CD4-positive, alpha-beta T cell (primary cell): ENCODE measurements at places on chromosomes 5 and 9.

- no peak overlapping the region for H3K4me3 ChIP-seq
- H3K27ac ChIP-seq, result no peak overlapping the region
- no peak for DNase-seq
- H3K36me3 ChIP-seq, result no peaks in the 10 kb centered on the region
- no peaks in the 10 kb centered on the region for H3K27me3 ChIP-seq
These were observed 27.1 kb upstream of the NKD2 start for GRCh38 chr5:981456-981855.

DNA sequence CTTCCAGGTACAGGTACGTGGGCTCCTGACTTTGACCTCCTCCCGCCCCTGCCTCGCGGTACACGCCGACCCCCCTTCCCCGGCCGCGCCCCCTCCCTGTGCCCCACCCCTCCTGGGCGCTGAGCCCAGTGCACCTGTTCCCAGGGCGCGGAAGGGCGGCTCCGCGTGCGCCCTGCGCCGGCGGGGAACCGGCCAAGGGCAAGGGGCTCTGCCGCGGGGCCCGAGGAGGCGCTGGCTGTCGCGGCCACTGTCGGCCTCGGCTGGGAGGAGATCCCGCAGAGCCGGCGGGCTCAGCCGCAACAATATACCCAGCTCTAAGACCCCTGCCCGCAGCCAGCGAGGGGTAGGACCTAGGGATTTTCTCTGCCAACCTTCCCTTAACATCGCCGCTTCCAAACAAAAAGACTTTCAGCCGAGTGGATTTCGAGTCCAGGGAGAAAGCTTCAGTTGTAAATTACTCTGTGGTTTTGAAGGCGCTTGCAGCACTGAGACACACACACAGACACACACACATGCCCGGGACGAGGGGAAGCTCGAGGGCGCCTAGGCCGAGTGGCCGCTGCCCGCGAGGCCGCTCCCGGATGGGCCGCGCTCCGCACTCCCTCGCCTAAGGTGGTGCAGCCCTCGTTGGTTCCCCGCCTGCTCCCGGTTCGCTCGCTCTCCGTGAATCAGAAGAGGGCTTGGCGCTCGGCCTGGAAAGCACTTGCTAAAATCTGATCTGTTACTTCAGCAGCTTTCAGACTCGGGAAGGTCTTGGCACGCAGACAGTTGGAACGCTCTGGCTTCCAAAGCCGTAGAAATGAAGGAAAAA, 1.2 kb downstream of the FGF18 start:
- no peak overlapping the region for H3K4me3 ChIP-seq
- H3K27me3 ChIP-seq, result peaks cover 24% of the 10 kb centered on the region
- H3K36me3 ChIP-seq, result no peaks in the 10 kb centered on the region
- peaks cover 22% of the 10 kb centered on the region for H3K4me1 ChIP-seq

GRCh38 chr5:37272511-37272910, 23.3 kb upstream of the CPLANE1 start:
- H3K27ac ChIP-seq, result no peak overlapping the region
- DNase-seq, result no peak
- H3K36me3 ChIP-seq, result no peaks in the 10 kb centered on the region
- no peaks in the 10 kb centered on the region for H3K27me3 ChIP-seq
- no peak overlapping the region for H3K4me3 ChIP-seq

DNA sequence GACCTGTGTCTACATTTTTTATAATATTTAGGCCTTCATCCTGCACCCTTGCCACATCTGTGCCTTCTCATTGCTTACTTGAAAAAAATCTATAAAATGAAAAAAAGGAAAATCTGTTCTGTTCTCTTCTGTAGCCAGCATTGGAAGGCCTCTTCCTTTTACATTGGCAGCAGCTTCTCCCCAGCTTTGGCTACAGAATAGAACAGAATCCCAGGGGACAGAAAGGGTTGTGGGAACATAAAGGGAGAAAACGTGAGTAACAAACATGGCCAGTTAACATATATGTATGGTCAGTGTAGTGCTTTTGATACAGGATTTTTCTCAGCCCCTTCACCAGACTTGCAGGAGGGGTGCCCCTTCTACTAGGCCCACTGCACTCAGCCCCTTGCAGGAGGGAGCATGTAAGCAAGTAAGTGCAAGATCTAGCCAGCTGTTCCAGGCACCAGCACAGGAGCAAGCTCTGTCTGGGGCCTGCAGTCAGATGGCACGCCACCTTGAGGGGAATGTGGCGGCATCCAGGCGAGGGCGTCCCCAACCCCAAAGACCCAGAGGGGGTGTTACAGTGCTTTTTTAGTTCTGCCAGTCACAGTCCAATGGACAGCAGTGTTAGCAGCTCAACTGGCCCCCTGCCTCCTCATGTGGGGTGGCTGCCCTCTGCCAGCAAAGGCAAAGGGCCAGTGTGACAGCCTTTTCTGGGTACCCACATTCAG, 330.5 kb upstream of the ZNF462 start:
- H3K36me3 ChIP-seq, result no peaks in the 10 kb centered on the region
- no peaks in the 10 kb centered on the region for H3K27me3 ChIP-seq
- DNase-seq, result no peak
- H3K4me3 ChIP-seq, result no peak overlapping the region

- no peaks in the 10 kb centered on the region for H3K27me3 ChIP-seq
- no peak for DNase-seq
- no peak overlapping the region for H3K27ac ChIP-seq
- H3K4me1 ChIP-seq, result no peaks in the 10 kb centered on the region
These were observed 216.2 kb downstream of the ENC1 start for GRCh38 chr5:74424162-74424868.
